NCI-H446 treated with DMSO at 0.1 percent for 48 hours (cell line): ENCODE measurements at places on chromosomes 5 and 9.

- no peak for DNase-seq
These were observed 180.2 kb downstream of the ALDH1A1 start for GRCh38 chr9:72772661-72773060.

GRCh38 chr5:107072440-107072839 lies 598.3 kb downstream of the EFNA5 start:
- DNase-seq = no peak

DNA sequence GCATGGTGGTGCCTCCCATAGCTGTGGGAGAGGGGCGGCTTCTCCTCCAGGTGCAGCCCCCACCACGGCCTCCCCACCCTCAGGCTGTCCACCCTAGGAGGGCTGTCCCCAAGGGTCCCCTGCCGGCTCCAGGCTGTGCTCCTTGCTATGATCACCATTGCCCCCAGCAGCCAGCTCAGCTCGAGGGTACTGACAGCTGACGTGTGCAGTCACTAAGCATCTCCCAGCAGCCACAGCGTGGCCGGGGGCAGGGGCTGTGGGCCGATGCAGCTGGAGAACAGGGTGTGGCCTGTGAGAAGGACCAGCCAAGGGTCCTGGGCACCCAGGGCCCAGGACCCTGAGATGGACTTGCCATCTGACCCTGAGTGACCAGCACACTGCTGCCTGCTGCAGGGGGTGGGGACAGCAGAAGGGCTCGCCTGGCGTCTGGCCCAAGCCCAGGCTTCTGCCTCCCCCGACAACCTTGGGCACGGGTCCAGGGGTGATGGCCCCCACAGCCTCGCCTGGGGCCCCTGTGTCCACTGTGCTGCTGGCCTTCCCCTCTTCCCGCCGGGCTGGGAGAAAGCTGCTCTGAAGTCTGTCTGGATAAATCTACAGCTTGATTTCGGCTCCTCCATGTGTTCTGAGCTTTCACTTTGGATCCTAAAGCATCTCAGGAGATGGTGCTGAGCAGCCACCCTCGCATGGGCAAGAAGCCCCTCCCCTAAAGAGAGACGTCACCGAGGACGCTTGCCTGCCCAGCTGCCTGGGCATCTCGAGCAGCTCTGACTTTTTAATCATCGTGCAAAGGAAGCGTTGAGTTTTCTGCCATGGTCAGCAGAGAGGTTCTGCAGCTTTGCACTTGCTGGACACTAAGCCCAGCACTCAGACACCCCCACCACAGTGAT lies 5.5 kb downstream of the KCNT1 start:
- no peak for DNase-seq

- no peak for DNase-seq
These were observed 180.1 kb upstream of the MVB12B start for GRCh38 chr9:126146254-126147145.

DNA sequence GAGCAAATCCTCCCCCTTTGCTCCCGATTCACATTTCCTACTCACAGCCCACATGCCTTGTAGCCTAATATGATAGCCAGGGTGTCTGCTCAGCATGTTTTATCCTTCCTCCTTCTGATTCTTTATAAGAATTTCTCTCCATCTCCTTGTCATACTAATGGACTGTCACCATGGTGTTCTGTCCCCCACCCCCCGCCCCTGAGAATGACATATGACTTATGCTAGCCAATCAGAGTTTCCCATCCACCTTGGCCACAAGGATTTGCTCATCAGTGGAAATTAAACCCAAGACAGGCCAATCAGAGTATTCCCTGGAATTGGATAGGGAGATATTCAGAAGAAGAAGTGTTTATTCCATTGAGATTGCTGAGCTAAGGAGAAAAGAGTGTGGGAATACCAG lies 16.0 kb downstream of the ABLIM3 start:
- DNase-seq = no peak

DNA sequence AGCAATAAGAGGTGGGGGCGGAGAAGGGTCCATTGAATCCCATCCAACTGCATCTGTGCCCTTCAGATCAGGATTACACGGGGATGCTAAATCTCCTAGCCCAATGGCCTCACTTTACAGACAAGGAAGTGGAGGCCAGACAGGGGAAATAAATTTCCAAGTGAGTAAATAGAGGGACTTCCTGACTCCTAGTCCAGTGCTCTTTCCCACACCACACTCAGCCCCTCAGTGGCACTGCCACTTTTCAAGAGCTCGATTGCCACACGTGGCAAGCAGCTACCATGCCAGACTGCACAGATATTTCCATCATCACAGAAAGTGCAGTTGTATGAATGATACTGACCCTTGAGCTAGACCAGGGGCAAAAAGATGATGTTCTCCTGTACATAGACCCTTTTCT lies 8.2 kb upstream of the TNIP1 start:
- no peak for DNase-seq

- DNase-seq = no peak
These were observed 50.2 kb downstream of the NIM1K start for GRCh38 chr5:43242196-43242595.

DNA sequence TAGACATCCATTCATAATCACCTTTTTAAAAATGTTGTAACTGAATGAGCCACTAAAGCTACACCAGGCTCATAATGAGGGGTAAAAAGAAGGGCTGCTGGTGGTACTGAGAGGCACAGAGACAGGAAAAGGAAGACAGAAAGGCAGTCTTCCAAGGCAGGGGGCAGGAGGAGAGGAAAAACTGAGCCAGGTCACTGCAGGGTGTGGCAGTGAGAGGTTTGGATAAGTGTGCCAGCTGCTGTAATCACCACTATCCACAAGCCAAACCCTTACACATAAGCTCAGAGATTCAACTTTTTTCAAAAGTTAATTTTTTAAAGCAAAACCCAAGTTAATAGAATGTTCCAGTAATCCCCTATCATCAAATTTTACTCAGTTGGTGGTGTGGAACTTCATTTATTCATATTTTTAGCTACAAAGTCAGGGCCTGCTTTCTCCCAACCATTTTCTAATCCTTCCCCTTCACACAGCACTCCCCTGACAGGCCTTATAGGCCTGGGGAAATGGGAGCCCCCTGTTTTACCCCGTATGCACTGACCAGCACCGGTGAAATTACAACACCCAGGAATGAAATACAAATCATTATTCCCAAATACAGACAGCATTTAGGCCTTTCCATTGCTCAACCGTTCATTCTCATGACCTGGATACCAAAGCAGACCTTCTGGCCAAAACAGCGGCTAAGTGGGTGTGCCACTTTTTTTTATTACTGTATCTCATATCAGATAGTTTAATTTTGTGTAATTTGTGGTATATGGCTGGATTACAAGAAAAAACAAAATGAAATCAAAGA lies 76.3 kb downstream of the EFNA5 start:
- peak; percentile 44 for DNase-seq

DNA sequence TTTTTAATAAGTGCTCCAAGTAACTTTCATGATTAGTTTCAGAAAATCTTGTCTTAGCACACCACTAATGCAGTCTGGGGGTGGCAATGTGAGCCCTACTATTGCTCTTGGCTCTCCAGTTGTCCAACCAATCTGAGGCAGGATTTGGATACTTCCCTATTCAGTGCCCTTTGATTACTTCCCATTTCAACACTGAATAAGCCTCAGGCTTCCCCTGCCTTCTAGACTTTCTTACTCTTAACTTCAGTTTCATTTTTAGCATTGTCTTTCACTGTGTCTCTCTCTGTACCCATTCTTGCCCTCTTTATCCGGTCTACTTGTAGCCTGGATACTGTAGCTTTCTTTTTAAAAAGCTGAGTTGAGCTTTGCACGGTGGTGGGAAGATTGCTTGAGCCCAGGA lies 186.1 kb downstream of the C9orf152 start:
- no peak for DNase-seq

DNA sequence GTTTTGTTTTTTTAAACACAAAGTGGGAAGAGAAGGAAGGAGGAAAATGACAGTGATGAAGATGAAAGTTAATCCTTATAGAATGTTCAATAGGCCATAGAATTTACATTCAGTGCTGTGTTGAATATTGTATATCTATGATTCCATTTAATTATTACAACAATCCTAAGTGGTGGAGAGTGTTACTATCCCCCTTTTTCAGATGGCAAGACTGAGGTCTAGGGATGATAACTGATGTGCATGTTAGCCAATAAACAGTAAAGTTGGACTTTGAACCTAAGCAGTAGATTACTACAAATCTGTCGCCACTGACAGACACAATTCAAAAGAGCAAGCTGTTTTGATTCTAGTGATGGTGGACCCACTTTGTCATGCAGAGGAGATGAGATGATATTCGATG lies 237.9 kb downstream of the ARHGAP26 start:
- DNase-seq = no peak

DNA sequence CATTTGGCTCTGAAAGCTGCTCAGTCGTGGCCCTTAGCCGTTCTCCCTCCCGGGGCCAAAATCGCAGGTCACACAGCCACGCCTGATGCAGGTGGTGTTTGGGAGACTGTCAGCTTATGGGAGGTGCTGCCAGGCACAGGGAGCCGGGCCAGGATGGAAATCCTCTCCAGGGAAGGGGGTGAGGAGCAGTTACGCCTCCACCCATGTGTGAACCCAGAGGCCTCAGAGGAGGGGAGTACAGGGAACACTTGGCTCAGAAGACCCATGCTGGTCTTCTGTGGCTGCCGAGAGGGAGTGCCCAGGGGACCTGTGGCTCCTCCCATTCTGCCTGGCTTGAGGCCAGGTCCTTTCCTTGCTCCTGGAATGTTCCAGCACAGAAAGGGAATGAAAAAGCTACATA lies 3.6 kb upstream of the OLFM1 start:
- DNase-seq = no peak

DNA sequence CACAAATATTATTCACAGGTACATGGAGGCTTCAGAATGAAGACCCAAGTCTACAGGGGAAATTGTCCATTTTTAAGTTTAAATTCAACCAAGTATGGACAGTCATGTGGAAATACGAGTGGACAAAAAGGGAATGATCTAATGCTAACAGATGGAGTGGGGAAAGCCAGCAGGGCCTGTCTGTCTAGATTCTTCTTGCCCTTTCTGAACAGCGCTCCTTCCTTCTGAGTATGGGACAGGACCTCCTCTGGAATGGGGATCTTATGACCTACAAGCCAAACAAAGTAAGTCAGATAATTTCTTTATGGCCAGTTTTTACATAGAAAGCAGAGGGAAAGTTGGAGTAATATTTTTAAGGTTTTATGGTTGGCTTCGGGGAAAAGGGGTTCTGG lies 119.8 kb upstream of the NEK6 start:
- no peak for DNase-seq

GRCh38 chr5:2208239-2208544 lies 325.5 kb upstream of the IRX4 start:
- DNase-seq = no peak

- DNase-seq = no peak
These were observed 26.9 kb upstream of the SYK start for GRCh38 chr9:90774682-90775081.

DNA sequence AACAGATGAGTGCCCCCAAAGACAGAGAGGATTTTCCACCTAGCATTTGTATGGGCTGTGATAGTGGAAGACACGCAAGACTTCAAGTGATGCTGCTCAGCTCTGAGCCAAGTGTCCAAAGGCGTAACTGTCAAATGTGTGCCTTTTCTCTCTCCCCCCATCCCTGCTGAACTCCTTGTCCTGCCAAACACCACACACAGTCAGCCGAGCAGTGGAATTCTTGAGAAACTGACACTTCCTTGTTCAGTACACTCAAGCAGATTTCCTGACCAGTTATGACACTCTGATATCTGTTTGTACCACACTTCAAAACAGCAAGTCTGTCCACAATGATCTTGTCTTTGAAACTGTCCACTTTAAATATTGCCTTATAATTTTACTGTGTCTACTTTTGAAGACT lies 166.4 kb downstream of the PIK3R1 start:
- no peak for DNase-seq

- no peak for DNase-seq
These were observed 64.4 kb upstream of the COL15A1 start for GRCh38 chr9:98879094-98879962.

DNA sequence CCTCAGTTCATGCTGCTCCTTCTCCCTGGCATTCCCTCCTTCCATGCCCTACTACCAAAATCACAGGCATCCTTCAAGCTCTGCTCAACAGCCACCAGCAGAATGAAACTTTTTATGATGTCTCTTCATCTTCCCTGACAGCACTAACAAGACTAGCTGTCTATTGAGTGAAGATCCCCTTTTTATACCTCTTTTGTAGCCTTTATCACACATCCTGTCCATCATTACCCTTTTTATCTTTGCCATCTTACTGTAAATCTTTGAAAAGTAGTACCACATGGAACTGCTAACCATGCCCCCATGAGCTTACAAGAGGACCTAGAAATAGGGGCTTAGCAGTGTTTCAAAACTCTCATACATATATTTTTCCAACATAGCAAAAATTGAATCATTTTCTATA lies 10.8 kb upstream of the ADRB2 start:
- no peak for DNase-seq

DNA sequence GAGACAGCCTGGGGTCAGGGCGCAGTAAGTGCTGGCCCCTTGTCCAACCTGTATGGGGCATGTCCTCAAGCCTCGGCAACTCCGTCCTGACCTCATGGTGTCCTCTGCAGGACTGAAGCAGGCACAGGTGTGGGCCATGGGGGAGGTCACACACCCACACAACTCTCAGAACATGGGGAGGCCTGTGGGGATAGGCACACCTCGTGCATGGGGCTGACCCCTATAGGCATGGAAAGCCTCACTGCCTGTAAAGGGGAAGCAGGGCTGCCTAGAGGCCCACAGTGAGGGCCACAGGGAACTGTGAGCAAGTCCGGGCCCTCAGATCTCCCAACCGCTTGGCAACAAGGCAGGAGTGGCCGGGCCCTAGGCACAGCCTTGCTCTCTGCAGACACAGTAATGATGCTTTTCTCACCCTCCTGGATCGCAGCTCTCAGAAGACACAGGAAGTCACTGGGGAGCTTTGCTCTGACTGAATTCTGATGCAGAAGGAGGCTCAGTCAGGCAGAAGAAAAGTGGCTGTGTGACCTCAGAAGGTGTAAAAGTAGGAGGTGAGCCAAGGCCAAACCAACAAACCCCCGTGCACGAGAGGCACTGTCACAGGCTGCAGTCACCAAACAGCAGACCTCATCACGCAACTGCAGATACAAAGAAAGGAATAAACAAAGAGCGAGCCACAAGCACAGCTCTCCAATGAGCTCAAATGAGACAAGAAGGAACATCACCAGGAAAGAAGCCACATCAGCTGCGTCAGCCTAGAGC lies 5.4 kb downstream of the IPPK start:
- no peak for DNase-seq

- DNase-seq = no peak
These were observed 2.0 kb downstream of the GALNT12 start for GRCh38 chr9:98809311-98810101.

DNA sequence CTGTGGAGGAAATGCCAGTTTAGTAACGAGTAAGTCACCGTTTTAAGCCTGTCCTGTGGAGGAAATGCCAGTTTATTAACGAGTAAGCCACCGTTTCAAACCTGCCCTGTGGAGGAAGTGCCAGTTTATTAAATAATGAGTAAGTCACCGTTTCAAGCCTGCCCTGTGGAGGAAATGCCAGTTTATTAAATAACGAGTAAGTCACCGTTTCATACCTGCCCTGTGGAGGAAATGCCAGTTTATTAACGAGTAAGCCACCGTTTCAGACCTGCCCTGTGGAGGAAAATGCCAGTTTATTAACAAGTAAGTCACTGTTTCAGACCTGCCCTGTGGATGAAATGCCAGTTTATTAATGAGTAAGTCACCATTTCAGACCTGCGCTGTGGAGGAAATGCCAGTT lies 18.9 kb upstream of the PDCD6 start:
- no peak for DNase-seq

- no peak for DNase-seq
These were observed 29.0 kb downstream of the MTMR12 start for GRCh38 chr5:32283539-32284377.
